Activated CD4-positive, alpha-beta T cell treated with anti-CD3 and anti-CD28 coated beads, Interleukin-2, amount 50 U/mL, for 48 hours (primary cell): ENCODE measurements at places on chromosomes 1 and 21.

DNA sequence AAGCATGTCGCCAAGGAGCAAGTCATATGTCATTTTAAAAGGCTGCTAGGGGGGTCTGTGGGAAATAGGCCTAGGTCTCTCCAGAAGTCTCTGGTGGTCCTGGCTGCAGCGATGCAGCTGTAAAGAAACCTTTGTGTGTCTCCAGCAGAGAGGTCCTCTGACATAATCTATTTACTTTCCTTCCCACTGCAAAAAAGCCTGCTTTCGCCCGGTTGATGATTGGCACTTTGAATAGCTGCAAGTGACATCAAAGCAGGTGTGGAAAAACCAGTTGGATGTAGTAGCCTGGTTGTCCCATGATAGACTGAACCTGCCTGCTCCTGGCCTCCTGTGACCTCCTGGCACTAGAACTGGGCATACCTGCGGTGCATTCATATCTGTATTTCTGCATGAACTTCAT lies 13.8 kb downstream of the RASSF5 start:
- DNase-seq = no peak

DNA sequence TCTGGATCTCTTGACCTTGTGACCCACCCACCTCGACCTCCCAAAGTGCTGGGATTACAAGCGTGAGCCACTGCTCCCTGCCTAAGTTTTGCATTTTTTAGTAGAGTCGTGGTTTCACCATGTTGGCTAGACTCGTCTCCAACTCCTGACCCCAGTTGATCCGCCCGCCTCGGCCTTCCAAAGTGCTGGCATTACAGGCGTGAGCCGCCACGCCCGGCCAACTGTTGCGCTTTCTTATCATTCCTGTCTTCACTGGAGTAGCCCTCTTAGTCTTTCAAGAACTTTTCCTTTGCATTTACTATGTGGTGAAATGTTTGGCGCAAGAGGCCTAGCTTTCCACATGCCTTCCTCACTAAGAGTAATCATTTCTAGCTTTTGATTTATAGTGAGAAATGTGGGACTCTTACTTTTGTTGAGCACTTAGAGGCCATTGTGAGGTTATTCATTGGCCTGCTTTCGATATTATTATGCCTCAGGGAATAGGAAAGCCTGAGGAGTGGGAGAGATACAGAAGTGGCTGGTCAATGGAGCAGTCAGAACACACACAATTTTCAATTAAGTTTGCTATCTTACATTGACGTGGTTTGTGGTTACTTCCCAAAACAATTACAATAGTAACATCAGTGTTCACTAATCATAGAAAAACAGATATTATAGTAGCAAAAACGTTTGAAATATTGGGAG lies 111.0 kb downstream of the ZMYM4 start:
- no peak for DNase-seq

GRCh38 chr21:37357691-37358090 lies 8.9 kb upstream of the DYRK1A start:
- no peak for DNase-seq

- no peak for DNase-seq
Observed at GRCh38 chr1:45752441-45753052, 2.1 kb upstream of the IPP start.

- DNase-seq = no peak
Observed at GRCh38 chr1:202150187-202150586, 5.7 kb upstream of the ARL8A start.

- no peak for DNase-seq
Observed at GRCh38 chr1:199403531-199404116, 623.9 kb upstream of the NR5A2 start.

- DNase-seq = peak; percentile 73
Observed at GRCh38 chr1:37946703-37947360, at the start of gene INPP5B. Gene INPP5B (minus strand): TSS chr1:37947053. CDS start chr1:37946308, 745 bp downstream.

DNA sequence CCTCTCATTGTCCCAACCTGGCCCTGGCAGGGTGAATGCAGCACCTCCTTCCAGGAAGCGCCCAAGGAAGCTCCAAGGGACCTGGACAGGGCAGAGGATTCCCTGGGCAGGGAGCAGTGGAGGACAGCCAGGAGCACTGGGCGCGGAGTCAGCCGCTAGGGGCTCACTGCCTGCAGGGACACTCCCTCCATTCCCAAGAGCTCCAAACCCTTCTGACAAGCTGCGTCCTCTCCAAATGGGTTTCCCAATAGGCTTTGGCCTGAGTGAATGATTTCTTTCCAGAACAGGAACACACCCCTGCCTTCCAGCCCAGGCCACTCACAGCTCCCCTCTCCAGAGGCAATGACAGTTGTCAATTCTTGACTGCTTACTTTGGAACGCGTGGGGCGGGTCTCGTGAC lies 128.5 kb upstream of the EDN2 start:
- DNase-seq = no peak
